Neural progenitor cell (in vitro differentiated cells): ENCODE measurements at places on chromosomes 1 and 21.

DNA sequence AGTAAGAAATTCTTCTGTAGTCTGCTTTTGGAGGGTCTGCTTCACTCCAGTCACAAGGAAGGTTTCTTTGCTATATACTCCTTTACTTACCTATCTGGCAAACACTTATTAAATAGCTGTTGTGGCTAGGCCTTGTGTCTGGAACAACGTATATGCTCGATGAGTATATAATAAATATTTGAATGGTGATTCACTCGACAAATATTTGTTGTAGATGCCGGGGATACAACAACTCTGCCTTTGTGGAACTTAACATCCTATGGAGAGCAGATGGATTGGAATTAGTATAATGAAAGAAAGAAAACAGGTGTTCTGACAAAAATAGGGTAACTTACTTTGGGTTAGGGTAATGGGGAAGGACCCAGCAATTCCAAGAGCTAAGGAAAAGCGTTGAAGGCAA lies 31.1 kb downstream of the KPNA6 start:
- DNase-seq = no peak

DNA sequence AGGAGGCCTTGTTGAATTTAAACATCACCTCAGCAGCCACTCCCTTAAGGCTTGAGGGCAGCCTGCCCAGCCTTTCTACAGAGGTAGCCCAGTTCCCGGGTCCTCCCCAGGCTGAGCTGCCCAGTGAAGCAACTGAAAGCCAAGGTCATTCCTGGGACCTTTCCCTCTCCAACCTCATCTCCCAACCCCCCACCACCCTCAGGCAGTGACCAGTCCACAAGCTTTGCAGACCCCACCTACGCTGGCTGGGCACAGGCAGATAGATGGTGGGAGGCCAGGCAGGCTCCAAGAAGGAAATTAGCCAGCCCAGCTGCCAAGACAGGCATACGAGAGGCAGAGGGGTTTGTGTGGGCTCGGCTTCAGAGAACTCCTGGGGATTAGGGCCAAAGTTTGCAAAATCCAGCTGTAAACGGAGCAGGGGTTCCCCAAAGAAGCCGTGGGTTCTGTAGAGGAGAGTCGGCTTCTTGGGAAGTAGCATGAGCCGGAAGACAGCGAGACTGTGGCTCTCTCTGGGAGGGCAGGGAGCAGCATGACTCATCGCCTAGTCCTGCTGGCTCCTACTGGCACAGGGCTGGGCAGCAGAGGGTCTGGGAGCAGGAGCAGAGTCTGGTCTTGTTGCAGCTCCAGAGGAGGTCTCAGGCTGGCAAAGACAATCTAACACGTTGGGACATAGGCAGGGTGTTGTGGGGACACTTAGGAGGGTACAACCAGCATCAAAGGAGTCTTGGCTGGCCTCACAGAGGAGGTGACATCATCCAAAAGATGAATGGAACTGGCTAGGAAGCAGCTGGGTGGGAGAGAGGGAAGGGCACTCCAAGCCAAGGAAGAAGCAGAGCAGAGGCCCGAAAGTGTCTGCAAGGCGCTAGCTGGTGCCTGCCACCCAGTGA lies 2.8 kb upstream of the ZC3H12A start:
- peak; percentile 28 for DNase-seq

DNA sequence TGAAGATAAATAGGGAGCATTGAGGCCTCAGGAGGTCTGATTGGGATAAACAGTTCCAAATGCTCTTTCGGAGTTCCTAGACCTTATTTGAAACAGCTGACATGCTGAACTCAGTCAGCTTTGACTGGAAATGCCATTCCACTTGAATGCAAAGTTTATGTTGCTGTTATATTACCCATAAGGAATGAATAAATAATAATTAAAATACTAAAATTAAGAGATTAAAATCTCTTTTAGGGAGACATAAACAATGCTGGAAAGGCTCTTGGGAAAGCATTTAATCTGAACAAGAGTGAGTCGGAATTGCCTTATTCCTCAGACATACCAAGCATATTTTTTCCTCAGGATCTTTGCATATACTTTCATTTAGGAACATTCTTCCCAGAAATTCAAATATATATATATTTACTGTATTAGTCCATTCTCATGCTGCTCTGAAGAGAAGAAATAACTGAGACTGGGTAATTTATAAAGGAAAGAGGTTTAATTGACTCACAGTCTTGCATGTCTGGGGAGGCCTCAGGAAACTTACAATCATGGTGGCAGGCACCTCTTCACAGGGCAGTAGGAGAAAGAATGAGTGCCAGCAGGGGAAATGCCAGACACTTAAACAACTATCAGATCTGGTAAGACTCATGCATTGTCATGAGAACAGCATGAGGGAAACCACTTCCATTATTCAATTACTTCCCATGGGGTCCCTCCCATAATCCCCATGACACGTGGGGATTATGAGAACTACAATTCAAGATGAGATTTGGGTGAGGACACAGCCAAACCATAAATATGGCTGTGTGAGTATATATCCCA lies 318.2 kb upstream of the PLXNA2 start:
- no peak for DNase-seq

- peak; percentile 69 for DNase-seq
Observed at GRCh38 chr1:185681034-185681633, 53.1 kb upstream of the HMCN1 start.

GRCh38 chr1:227429447-227430359 lies 111.4 kb upstream of the CDC42BPA start:
- DNase-seq = no peak

GRCh38 chr1:159054427-159054826 lies 22.1 kb downstream of the AIM2 start:
- DNase-seq = no peak

- no peak for DNase-seq
Observed at GRCh38 chr1:85352055-85352454, 75.6 kb upstream of the BCL10 start.

- peak; percentile 87 for DNase-seq
Observed at GRCh38 chr1:14113841-14114567, 414.0 kb downstream of the PRDM2 start.

DNA sequence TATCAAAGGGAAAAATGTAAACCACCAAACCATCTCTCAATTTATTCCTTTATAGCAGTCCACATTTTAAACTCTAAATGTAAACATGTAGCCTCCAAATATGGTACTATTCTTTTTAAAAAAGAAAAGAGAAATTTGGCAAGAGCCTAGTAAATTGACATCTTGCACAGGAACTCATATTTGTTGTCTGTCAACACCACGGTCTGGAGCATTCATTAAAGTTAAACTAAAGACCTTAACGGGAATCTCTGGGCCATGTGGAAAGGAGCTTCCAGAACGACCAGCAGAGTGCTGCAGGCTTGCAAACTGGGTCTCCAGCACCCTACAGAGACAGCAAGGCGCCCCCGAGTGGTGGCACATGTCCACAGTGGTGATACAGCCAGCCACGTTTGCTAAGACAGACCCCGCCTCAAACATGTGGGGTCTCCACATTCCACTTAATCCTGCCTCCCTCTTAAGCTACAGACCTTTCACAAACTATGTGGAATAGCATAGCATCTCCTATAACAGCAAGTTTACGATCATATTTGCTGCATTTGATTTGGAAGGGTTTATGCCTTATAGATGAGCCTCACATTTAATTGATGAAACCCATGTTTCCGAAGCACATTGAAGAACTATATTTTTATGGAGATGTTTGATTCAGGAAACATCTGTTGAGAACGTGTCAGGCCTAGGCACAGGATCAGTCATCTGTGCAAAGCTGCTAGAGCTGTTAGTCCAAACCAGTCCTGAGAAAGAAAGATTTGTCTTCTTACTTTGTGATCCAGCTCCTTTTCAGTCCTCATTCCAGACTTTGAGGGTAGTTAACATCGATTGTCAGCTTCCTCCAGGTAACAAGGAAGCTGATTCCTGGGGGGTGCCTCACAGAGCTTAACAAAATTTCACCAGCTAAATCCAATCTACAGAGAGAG lies 96.4 kb upstream of the BACE2 start:
- peak; percentile 59 for DNase-seq

DNA sequence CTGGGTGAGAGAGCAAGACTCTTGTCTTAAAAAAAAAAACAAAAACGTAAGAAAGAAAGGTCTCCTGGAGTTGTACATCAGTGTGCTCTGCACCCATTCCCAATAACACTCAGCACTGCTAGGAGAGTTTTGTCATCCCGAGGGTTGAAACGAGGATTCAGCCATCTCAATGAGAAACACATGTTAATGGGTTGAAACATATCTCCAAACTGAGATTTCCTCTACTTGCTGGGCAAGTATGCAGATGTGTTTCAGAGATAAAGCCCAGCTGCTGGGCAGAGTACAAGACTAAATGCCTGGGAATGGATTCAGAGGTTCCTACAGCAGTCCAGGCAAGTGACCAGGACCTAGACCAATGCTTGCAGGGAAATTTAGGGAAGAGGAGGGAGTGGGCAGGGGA lies 2.6 kb upstream of the MFN2 start:
- no peak for DNase-seq
